Renal pelvis (tissue), 12 donors: ENCODE measurements at places on chromosomes 4 and X. TPM values are rescaled to one million over a fixed set of nuclear protein-coding genes. Genes with fewer than 3 reads are reported as not detected.

Gene CLDN22
- 0.41 TPM for polyA plus RNA-seq

Gene MYOZ2
- polyA plus RNA-seq, result 0.29 TPM

DNA sequence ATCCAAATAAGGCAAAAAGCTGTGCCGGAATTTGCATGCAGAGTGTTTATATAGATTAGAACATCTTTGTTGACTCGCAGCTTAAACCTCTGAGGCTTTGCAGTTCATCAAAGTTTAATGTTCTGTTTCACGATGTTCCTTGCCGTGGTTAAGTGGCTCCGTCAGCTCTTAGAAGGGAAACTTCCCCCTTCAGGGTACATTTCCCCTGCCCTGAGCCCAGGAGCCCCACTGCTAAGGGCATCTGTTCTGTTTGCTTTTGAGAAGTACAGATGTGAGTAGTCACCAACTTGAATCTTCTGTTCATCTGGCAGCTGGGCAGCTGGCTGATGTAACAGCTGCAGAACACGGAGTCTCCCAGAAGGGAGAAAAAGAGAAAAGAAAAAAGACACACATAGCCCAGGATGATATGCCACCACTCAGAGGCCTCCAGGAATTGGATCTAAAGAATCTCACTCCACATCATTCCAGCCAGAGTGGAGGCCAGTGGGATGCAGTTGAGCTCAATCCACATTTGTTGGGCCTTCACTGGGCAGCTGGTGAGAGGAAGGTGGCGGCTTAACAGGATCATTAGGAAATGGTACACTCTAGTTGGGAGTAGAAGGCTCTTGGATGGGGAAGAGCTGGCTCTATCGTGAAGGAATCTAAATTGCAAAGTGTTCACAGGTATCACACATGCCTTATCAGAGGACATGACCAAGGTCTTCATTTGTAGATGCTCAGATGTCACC is 178.7 kb upstream of the RBPJ start:
- peak; percentile 20 for DNase-seq

Gene TRPC3
- 1.3 TPM for polyA plus RNA-seq

Gene ERCC6L
- 4.6 TPM for polyA plus RNA-seq

DNA sequence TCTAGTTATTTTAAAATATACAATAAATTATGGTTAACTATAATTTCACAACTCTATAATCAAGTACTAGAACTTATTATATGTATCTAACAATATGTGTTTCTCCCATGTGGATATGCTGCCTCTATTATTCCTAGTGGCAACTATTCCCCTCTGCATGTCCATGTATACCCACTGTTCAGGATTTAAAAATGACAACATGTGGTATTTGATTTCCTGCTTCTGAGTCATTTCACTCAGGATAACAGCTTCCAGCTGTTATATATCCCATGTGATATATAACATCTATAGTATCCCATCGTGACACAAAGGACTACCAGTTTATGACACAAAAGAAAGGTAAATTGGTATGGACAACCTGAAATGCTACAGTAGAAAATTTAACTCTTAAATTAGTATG is 167.4 kb upstream of the TACR3 start:
- DNase-seq, result no peak

GRCh38 chrX:46333550-46333949 is 211.7 kb downstream of the ZNF674 start:
- no peak for DNase-seq

- no peak for DNase-seq
Observed at GRCh38 chr4:98969878-98970785, 25.4 kb upstream of the METAP1 start.

GRCh38 chrX:111519215-111519614 is 7.8 kb downstream of the SERTM2 start:
- peak; percentile 36 for DNase-seq

DNA sequence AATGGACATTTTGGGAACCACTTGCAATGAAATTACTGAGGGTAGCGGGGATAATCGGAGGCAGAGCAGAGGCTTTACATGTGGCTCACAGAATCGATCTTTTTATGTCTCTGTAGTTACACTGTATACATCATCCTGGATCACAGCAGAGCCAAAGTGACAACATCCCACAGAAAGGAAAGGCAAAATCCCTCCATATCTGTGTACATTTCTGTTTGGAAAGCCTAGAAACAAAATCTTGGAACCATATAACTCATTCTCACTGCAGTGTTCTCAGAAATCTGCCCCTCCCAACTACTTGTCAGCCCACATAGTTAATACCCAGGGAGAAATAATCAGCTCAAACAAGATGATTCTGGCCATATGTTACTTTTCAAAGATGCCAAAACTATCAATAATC is 211.6 kb downstream of the DCLK2 start:
- no peak for DNase-seq

GRCh38 chr4:165359506-165359905 is 19.3 kb upstream of the CPE start:
- no peak for DNase-seq

GRCh38 chr4:85886665-85887064 is 411.7 kb downstream of the ARHGAP24 start:
- no peak for DNase-seq

Gene IL21
- polyA plus RNA-seq, result not detected

DNA sequence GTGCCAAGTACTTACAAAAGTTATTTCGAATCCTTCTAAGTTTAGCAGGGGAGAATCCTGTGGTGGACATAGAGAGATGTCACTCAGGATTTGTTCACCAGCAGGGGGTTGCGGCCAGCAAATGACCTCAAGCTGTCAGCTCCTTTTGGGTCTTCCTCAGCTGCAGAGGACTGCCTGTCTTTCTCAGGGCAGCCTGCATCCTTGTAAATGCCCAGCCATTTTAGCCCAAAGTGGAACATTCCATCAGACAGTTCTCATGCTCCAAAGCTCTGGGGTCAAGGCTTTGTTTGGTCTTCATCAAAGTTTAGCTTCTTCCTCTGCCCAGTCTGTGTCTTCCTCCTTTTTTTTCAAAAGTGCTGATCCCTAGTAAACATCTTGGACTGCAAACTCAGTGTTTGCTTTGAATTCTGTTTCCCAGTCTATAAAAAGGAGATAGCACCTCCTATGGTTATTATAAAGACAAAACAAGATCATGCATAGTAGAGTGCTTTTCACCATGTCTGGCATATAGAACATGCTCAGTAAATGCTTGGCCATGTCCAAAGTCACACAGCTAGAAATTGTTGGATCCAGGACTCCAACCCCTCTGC is 156.4 kb upstream of the GATB start:
- DNase-seq, result no peak

DNA sequence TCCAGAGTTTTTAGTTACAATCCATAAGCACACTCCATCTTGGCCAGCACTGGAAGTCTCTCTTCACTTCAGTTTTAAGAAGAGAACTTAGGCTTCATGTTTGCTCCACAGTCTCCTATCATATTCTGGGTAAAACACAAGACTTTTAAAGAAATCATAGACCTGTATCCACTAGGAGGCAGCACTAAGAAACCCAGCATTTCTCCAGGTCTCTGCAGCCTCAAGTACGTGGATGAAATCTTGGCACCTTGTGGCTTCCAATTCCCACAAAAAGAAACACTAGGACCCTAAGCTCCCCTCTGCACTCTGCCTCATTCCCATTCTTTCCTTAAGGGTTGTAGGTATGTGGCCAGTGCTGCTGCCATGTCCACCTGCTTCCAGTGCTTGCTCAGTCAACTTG is 367.3 kb upstream of the CASK start:
- no peak for DNase-seq
